ENCODE measurements at places on chromosomes 11 and 22. TPM values are rescaled to one million over a fixed set of nuclear protein-coding genes. Genes with fewer than 3 reads are reported as not detected.

The CD59 gene
- total RNA-seq: 59.0 TPM

The MOGAT2 gene
- total RNA-seq: not detected

The RIBC2 gene
- total RNA-seq: not detected

The TMPRSS6 gene
- 0.27 TPM for total RNA-seq

The SCGB1A1 gene
- not detected for total RNA-seq

The C11orf52 gene
- not detected for total RNA-seq

The LMO1 gene
- not detected for total RNA-seq

The LRRC74B gene
- not detected for total RNA-seq

The PVALB gene
- not detected for total RNA-seq

The BRSK2 gene
- 0.42 TPM for total RNA-seq

The SGSM1 gene
- total RNA-seq: 0.82 TPM

The FOSL1 gene
- total RNA-seq: not detected

The OR52I2 gene
- not detected for total RNA-seq

The CEP126 gene
- 3.8 TPM for total RNA-seq
